Hematopoietic multipotent progenitor cell treated with erythropoietin and hydrocortisone succinate and interleukin-3 and kit ligand, for 17 days (in vitro differentiated cells): ENCODE measurements at places on chromosomes 4 and X.
A peak's percentile ranks its signal among the peaks of the same experiment; 100 is the strongest.

GRCh38 chr4:133597251-133597650, 448.2 kb downstream of the PCDH10 start:
- DNase-seq: no peak

- no peak for DNase-seq
Observed at GRCh38 chr4:74047152-74047551, 8.7 kb upstream of the CXCL3 start.

DNA sequence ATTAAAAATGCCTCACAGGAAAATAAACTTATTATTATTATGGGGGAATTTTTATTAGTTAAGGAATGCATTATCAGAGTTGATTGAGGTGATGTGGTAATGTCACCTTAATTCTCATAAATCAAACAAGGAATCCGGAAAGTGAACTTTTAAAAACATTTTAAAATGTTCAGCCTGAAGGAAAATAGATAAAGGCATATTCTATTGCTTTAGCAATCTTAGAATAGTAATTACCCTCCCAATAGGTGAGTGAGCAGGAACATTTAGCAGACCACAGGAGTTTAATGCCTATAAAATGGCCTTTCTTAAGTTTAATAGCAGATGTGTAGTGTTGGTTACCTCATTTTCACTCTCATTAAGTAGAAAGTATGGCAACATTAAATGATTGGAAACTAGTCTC, 160.9 kb upstream of the MAD2L1 start:
- DNase-seq: no peak

GRCh38 chr4:184514121-184514988, 40.0 kb upstream of the IRF2 start:
- DNase-seq: no peak

DNA sequence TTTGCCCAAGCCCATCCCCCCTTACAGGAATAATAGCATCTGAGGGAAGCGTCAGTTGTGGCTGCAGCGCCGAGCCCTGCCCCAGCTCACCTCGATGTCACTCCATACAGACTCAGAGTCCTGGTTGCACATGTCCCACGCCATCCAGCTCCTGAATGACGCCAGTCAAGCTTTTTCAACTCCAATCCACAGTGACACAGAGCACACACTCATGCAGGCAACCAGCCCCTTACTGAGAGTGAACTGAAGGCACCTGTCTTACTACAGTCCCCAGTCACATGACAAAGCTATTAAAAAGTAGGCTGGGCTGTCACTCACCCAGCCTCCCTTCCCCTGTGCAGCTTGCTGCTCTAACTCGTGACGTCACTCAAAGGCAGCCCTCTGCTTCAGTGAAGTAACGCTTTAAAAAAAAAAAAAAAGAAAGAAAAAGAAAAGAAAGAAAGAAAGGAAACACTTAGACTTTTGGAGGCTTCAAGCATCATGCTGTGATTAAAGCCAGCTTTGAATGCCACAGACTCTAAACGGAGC, at the start of gene PPARGC1A:
Gene PPARGC1A (minus strand): TSS at position 234 of the 528 bp plus-strand sequence. CDS start 90 bp downstream, at position 144.
- no peak for DNase-seq

GRCh38 chr4:118867311-118868067, 21.2 kb upstream of the SYNPO2 start:
- no peak for DNase-seq

GRCh38 chr4:2241003-2241402, 918 bp downstream of the HAUS3 start:
- no peak for DNase-seq

- DNase-seq: no peak
Observed at GRCh38 chrX:14837155-14837554, 35.7 kb downstream of the FANCB start.

DNA sequence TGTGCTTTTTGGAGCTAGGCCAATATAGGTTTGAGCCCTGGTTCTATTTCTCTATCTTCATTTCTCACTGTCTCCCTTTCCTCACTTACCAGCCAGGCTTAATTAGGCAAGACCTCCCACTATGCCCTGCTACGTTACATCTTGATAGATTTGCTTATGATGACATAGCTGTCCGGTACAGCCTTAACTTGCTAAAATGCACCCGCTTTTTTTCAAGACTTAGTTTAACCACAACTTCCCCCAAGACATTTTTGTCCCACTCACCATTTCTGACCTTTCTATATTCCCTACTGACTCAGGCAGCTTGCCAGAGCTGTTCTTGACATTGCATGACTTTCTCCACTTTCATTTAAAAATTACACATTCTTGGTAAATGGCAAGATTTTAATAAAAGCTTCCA, 152.6 kb downstream of the MID1 start:
- DNase-seq: no peak

DNA sequence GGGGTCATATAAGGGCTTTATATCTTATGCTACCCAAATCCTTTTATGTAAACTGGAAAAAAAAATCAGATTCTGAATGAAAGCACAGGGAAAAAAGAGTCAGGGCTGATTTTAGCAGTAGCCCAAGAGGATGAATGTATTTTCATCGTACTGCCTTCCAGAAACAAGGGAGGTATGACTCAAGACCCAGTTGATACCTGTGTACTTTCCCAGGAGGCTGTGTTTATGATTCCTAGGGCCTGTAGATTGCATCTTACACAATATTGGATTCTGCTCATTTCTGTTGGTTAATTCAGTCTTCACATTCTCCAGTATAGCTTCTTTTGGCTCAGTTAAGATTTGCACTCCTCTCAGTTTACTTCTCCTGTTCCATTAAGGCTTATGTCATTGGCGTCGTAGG, 127.9 kb upstream of the LIMCH1 start:
- DNase-seq: no peak

DNA sequence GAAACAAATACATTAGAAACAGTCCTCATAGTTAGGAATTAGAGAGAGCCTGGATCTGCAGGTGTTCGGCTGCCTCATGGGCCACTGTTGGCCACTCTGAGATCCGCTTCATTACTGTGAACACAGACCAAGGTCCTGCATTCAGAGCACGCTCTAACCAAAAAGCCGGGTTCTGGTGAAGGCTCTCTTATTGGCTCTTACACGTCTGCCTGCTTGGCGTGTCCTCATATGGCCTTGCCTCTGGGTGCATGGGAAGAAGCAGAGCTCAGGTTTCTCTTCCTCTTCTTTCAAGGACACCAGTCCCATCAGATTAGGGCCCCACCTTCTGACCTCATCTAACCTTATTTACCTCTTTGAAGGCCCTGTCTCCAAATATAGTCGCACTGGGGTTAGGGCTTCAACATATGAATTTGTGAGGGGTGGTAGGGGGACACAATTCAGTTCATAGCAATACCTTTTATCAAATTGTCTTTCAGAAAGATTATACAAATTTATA, 37.1 kb upstream of the ELF2 start:
- DNase-seq: no peak

DNA sequence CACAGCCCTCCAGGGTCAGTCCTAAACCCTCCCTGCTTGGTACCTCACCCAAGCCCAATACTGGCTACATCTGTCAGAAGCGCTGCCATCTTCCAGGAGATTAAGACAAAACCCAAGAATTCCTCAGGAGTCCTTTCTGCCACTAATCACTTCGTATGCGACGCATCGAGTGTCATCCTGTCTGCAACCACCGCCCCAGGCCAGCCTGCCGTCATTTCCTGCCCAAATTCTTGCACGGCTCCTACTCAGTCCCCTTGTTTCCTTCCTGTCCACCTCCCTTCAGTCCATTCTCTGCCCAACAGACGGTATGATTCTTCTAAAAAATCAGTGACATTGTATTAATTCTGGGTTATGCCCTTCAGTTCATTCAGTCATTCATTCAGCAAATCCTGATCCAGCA, 113.6 kb downstream of the NFKB1 start:
- DNase-seq: no peak

GRCh38 chr4:95606739-95607138, 58.0 kb upstream of the UNC5C start:
- no peak for DNase-seq

DNA sequence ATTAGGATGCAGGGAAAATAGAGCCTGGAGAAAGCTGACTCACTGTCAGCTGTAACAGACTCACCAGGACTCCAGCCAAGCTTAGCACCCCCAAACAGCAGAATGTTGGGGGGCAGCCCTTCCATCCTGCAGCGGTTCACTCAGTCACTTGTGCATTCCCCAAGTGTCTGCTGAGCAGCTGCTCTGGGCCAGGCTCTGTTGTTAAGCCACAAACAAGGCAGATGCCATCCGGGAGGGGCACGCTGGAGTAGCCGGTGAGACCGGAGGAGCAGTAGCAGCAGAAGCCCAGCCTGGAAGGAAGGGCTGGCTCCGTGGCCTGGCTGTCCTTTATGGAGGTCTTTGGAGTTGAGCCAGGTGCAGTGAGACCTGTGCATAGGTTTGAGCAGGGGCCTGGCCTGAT, 22.0 kb downstream of the CCNQ start:
- DNase-seq: no peak

GRCh38 chr4:43112139-43112538, 219.6 kb downstream of the GRXCR1 start:
- no peak for DNase-seq

- no peak for DNase-seq
Observed at GRCh38 chrX:118522230-118522926, 26.8 kb downstream of the DOCK11 start.

- no peak for DNase-seq
Observed at GRCh38 chrX:97672608-97673007, 788.9 kb downstream of the RPA4 start.

- DNase-seq: no peak
Observed at GRCh38 chr4:186013419-186014186, 55.4 kb upstream of the TLR3 start.

- DNase-seq: no peak
Observed at GRCh38 chr4:183469285-183469684, 24.8 kb downstream of the CDKN2AIP start.

- peak; percentile 33 for DNase-seq
Observed at GRCh38 chr4:71009086-71009485, 15.6 kb downstream of the DCK start.

- DNase-seq: no peak
Observed at GRCh38 chr4:48153791-48154550, 19.9 kb upstream of the TXK start.

DNA sequence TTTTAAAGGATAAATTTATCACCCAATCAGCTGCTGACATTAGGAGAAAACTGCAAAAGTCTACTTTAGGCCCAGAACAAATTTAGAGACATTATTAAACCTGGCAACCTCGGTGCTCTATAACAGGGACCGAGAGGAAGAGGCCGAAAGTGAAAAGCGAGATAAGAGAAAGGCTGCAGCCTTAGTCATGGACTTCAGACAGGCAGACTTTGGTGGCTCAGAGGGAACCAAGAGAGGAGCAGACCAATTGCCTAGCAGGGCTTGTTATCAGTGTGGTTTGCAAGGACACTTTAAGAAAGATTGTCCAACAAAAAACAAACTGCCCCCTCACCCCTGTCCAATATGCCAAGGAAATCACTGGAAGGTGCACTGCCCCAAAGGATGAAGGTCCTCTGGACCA, 12.8 kb upstream of the UGT2B10 start:
- DNase-seq: no peak

- no peak for DNase-seq
Observed at GRCh38 chrX:111035256-111035655, 60.7 kb upstream of the PAK3 start.

- DNase-seq: no peak
Observed at GRCh38 chr4:827209-828081, 1.5 kb upstream of the CPLX1 start.

GRCh38 chr4:988726-989721, 2.2 kb downstream of the IDUA start:
- DNase-seq: no peak

DNA sequence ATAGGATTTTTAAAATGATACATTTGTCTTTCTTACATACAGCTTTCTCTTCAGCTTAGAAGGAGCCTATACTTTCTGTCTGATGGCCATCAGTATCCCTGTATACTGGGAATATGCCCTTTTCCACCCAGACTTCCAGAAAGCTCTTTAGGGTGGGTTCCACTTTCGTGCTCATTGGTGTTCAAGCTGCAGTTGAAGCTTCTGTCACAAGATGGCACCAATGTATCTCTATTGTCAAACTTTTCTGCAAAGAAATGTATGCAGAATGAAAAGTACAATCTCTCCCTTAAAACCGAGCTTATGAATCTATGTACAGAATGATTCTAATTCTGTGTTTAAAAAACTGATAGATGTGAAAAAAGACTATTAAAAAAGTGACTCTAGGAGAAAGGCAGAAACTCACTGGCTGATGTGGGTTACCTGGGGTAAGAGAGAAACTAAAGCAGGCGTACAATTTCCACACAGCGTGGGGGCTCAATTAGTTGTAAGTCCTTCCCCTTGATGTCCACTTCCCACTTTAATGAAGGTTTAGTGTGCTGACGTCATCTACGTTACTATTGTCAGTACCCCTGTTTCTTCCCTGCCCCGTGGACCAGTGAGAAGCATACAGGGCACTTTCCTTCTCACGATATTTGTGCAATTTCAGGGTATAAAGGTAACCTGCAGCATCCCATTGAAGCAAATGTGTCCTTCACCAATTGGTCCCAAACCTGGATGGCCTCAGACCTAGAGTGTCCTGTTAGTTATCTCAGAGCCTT, 57.3 kb upstream of the TCEAL2 start:
- no peak for DNase-seq

DNA sequence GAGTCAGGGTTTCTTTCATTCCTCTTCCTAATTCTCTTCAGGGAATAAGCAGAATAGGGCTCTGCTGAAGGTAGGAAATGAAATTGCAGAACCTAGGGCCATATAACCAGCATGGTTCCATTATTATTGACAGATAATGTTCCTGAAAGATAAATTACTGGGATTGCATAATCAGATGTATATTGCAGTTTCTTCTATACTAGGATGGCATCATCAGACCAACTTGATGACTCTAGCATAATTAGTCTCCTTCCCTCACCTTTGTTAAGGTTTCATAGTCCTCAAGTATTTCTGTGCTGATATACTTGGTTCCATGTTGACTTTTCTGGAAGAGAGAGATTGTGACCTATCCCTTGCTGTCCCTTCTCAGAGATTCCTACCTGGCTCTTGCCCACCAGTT, 492.3 kb upstream of the LCORL start:
- no peak for DNase-seq
